ENCODE measurements at places on chromosomes 3 and 15.

- no peak for DNase-seq
These were observed 516.0 kb downstream of the GABRG3 start for GRCh38 chr15:27486683-27487647.

- DNase-seq, result no peak
These were observed 64.5 kb upstream of the SEMA6D start for GRCh38 chr15:47652844-47653243.

GRCh38 chr3:173785004-173785403 lies 387.5 kb downstream of the NLGN1 start:
- no peak for DNase-seq

DNA sequence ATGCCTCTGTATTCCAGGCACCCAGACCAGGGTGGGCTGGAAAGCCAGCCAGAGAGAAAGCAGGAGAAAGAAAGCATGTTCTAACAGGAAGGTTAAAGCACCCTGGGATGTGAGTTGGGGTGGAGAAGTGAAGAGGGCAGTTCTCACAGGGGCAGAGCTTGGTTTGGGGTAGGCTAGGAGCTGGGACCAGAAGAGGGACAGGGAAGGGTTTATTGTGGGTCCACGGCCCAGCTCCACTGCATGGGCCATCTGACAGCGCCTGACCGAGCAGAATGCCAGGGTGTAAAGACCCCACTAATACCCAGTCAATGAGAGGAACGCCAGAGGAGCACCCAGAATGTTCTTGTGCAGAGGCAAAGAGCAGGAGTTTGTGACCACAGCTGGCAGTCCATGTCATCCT lies 27.1 kb upstream of the MAGEF1 start:
- DNase-seq, result no peak

GRCh38 chr15:45670091-45670490 lies 35.3 kb downstream of the SQOR start:
- DNase-seq, result no peak

DNA sequence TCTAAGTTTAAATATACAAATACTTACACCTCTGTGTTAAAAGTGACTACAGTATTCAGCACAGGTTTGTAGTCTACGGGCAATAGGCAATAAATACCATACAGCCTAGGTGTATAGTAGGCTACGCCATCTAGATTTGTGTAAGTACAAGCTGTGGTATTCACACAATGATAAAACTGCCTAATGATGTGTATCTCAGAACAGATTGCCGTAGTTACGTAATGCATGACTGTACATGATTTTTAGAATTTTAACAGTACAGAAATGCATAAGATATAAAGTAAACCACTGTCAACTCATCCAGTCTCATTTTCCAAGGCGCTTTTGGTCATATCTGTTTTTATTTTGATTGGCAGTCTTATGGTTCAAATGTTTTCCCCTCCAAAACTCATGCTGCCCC lies 365.7 kb downstream of the CTNNB1 start:
- no peak for DNase-seq

DNA sequence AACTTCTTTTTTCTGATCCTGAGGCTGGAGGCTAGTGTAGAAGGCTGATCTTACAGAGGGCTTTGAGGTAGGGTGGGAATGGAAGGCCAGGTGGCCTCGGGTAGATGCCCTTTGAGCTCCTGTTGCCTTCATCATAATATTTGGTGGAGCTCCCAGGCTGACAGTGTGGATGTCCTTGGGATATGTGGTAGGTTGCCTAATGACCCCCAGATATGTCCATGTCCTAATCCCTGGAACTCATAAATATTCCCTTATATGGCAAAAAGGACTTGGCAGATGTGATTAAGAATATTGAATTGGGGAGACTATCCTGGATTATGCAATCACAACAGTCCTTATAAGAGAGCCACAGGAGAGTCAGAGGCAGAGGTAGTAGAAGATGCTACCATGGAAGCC lies 5.5 kb downstream of the ADAMTSL3 start:
- no peak for DNase-seq

- DNase-seq, result no peak
These were observed 13.4 kb upstream of the CTDSPL2 start for GRCh38 chr15:44414001-44414400.

GRCh38 chr3:151282921-151283320 lies 4.6 kb upstream of the P2RY14 start:
- DNase-seq, result peak; percentile 62

DNA sequence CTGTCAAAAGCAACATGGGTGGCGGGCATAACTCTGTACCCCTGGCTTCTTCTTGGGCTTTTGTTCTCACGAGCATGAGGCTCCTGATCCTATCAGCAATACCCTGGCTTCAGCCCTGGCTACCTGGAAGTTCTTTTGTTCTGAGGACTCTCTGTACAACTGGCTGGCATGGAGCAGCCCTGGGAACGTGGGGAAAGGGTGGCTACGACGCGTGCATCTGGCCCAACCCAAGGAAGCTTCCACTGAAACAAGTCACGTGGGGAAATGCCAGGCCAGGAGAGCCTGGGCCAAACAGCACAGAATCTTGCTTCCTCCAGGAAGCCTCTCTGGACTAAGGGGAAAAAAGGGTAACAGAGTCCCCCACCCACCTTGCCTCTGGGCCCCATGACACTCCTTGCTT lies 22.7 kb upstream of the ATP2B2 start:
- DNase-seq, result no peak

GRCh38 chr3:106212665-106213222 lies 343.9 kb upstream of the CBLB start:
- DNase-seq, result no peak

GRCh38 chr3:172087602-172088580 lies 48.5 kb downstream of the FNDC3B start:
- DNase-seq, result peak; percentile 49

GRCh38 chr15:63414474-63415120 lies 33.0 kb upstream of the CA12 start:
- DNase-seq, result no peak

- no peak for DNase-seq
These were observed 85.3 kb downstream of the TRAK1 start for GRCh38 chr3:42176242-42177034.

DNA sequence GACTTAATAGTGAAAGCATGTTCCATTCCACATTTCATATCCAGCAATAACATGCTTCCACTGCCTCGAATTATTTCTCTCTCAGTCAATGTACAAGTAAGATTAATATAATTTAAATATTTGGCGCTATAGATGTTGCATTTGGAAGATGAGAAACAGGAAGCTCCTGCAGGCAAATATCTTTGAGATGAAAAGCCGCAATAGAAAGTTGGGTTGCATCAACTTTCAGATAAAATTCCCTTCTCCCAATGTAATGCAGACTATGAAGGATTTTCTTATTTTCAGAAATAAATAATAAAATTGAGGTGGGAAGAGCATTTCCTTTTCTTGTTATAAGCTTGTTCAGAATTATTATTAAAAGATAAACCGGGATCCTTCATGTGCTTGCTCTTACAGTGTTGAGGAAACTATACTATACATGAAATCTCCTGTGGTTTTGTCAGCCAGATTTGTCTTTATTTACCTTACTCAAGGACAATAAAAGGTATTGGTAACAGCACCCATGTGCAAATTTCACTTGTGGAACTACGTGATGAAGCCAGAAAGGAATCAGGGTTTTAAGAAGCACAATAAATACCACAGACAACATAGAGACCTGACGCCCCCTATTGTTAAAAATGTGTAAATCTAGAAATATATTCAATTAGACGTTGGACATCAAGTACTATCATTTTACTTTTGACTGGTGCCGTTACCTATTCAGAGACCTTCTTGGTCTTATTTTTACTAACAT lies 307.0 kb downstream of the ARPP21 start:
- peak; percentile 72 for DNase-seq

DNA sequence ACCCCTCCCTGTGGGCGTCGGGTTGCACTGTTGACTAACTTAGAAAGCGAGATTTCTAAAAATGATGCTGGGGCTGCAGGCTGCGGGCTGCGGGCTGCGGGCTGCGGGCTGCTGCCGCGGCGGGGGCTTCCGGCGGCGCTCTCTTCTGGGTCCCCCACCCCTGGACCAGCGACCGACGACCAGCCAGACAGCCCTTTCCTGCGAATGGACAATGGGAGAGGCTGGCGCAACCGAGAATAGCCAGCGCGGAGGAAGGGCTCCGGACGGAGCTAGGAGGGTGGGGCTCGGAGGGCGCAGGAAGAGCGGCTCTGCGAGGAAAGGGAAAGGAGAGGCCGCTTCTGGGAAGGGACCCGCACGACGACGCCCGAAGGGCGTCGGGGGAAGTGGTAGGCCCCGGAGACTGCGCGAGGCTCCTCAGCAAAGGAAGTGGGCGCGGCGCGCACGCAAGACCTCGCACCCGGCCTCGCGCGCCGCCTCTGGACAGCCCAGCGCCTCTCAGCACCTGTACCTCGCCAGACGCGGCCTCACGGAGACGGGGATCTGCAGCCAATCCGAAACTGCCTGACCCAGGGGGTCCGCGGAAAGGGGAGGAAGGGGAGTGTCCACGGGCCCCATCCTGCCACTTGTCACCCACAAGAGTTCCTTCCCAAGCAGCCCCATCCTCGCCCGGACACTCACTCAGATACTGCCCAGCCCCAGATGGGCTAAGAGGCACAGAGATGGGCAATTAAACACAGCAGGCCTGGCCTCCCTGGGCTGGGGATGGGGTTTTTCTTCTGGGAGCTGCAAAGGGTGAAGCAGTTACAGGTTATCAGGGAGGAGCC lies 70.7 kb downstream of the SLC12A8 start:
- no peak for DNase-seq

- DNase-seq, result no peak
These were observed 17.4 kb downstream of the ABTB1 start for GRCh38 chr3:127690106-127690505.

- no peak for DNase-seq
These were observed 14.1 kb downstream of the PARL start for GRCh38 chr3:183870563-183870962.

DNA sequence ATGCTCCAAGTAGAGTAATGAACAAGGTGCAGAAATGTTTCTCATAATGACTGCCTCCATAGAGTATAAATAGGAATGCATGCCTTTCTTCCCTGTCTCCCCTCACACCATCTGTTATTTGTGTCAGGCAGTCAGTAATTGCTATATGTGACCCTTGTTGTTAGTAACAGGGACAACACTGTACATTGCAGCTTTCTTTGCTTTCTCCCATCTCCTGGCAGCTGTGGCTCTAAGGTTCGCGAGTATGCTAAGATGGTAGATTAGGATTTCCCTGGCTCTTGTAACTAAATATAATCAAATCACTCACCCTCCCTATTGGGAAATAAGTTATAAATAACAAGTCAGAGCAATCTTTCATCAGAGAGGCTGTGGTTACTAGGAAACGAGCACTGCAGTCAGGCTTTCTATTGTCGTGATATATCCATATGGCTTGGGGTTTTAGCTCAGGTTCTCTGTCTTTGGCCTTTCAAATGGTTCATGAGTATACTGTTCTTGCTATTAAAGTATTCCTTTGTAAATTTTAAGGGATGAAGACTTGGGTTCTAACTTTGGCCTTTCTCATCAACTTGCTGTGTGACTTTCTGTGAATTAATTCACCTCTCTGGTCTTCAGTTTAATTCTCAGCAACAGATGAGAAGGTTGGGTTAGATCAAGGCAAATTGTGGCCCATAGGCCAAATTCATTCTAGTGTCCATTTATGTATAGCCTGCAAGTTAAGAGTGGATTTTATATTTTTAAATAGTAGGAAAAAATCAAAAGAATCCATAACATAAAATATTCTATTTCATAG lies 8.1 kb upstream of the MINDY4B start:
- no peak for DNase-seq

DNA sequence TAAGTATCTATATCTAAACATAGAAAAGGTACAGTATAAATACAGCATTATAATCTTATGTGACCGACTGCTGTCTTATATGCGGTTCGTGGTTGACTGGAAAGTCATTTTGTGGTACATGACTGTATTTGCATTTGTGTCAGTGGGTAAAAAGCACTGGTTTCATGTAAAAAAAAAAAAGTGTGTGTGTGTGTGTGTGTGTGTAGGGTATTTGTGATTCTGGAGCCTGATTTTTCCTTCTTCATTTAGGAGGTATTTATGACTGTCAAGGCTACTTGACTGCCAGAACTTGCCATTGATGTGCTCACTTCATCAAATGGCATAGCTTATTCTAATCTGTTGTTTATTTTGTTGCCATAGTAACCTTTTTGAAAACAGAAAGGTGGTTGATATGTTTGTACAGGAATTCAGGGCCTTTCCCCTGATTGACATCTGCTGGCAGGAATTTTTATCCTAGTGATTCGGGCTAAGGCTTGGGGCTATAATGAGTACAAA lies 63.2 kb downstream of the AKAP13 start:
- DNase-seq, result peak; percentile 9

- no peak for DNase-seq
These were observed 100.6 kb downstream of the UBE2E2 start for GRCh38 chr3:23303601-23304217.

DNA sequence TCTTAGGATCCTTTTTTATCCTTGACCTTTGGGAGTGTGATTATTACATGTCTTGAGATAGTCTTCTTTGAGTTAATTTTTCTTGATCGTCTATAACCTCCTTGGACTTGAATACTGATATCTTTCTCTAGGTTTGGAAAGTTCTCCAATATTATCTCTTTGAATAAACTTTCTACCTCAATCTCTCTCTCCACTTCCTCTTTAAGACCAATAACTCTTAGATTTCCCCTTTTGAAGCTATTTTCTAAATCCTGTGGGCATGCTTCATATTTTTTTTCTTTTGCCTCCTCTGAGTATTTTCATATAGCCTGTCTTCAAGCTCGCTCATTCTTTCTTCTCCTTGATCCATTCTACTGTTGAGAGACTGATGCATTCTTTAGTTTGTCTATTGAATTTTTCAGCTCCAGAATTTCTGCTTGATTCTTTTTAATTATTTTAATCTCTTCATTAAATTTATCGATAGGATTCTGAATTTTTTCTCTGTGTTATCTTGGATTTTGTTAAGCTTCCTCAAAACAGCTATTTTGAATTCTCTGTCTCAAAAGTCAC lies 12.1 kb downstream of the USF3 start:
- peak; percentile 19 for DNase-seq

GRCh38 chr3:103371411-103371810 lies 936.6 kb downstream of the ZPLD1 start:
- no peak for DNase-seq

DNA sequence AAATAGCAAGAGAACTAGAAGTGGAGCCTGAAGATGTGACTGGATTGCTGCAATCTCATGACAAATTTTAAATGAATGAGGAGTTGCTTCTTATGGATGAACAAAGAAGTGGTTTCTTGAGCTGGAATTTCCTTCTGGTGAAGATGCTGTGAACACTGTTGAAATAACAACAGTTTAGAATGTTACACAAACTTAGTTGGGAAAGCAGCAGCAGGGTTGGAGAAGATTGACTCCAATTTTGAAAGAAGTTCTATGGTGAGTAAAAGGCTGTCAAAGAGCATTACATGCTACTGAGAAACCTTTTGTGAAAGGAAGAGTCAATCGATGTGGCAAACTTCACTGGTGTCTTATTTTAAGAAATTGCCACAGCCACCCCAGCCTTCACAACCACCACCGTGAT lies 220.9 kb upstream of the LRRFIP2 start:
- no peak for DNase-seq

GRCh38 chr3:24227635-24228034 lies 267.0 kb downstream of the THRB start:
- no peak for DNase-seq
